ENCODE measurements at places on chromosomes 11 and 22. TPM values are rescaled to one million over a fixed set of nuclear protein-coding genes. Genes with fewer than 3 reads are reported as not detected.

GRCh38 chr11:1837171-1838076 is 1.4 kb upstream of the TNNI2 start:
- no peak for DNase-seq

GRCh38 chr22:26239581-26239980 is 70.3 kb downstream of the SEZ6L start:
- DNase-seq, result peak; percentile 2

GRCh38 chr11:10122326-10123197 is 171.5 kb downstream of the SBF2 start:
- DNase-seq, result peak; percentile 92

Gene ROBO4
- 0.25 TPM for total RNA-seq

GRCh38 chr11:124297921-124298320 is 15.8 kb downstream of the OR8D1 start:
- peak; percentile 38 for DNase-seq

- DNase-seq, result no peak
Observed at GRCh38 chr11:69930081-69931059, 111.2 kb upstream of the FGF3 start.

DNA sequence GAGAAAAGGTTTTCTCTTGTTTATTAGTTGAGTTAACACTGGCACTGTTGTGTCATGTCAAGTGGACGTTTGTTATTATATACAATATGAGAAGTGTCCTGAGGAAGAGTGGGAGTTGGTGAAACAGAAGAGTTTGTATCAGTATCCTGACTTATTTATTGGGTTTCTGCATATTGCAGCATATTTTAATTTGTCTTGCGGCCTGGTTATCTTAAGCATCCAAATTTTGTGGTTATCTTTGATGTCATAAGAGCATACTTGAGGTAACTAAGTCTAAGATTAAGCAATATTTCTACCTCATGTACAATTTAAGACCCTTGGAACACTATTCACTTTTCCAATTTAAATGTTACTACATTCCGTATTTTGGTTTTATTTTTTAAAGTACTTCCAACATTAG is 103.5 kb downstream of the DDX10 start:
- peak; percentile 81 for DNase-seq

DNA sequence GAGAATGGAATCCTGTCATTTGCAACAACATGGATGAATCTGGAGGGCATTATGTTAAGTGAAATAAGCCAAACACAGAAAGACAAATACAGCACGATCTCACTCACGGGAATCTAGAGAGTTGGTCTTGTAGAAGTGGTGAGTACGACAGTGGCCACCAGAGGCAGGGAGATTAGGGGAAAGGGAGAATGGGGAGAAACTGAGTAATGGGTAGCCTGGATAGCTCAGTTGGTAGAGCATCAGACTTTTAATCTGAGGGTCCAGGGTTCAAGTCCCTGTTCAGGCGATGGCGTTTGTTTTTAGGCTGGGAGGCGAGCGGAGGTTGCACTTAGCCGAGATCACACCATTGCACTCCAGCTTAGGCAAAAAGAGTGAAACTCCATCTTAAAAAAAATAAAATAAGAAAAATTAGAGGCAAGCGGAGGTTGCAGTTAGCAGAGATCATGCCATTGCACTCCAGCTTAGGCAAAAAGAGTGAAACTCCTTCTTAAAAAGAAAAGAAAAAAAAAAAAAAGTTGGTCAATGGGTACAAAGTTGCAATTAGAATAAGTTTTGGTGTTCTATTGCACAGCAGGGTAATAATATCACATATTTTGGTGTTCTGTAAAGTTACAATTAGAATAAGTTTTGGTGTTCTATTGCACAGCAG is 95.7 kb upstream of the UBASH3B start:
- DNase-seq, result no peak

Gene MB
- total RNA-seq, result not detected

DNA sequence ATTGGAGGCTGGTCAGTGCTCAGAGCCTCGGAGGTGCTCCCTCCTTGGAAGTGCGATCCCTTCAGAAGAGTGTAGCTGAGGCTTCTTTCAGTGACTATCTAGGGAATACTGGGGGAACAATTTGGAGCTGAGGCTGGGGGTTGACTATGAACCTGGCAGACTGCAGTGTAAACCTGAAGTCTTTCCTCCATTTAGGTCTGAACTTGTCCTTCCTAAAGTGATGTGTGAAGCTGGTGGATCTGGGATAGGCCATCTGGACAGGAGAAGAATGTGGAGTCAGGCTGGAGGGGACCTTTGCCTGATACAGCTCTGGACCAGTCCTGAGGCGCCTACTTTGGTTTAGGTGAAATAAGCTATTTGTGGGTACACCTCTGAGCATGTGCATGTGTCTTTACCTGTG is 3.5 kb upstream of the INSC start:
- DNase-seq, result no peak

DNA sequence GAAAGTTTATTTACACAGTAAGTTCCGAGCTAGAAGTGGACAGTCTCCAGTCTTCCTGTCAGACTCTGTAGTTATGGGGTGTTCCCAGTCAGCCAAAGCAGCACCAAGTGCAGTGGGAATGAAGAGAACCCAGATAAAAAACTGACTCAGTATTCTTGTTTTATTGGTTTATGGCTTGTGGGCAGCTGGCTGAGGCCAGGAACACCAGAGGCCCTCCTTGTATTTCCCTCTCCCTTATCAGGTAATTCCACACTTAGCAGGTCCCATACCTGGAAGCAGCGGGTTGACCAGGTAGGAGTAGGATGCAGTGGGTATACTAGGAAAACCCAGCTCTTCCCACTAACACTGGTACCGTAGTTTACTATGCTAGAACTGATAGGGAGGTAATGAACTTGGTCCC is 3.5 kb upstream of the BACE1-AS start:
- no peak for DNase-seq

Gene RBMXL2
- total RNA-seq, result not detected

- DNase-seq, result no peak
Observed at GRCh38 chr11:123055191-123055901, 6.6 kb downstream of the HSPA8 start.

GRCh38 chr11:28089378-28089777 is 18.6 kb downstream of the KIF18A start:
- peak; percentile 18 for DNase-seq

Gene NAALADL1
- total RNA-seq, result not detected

DNA sequence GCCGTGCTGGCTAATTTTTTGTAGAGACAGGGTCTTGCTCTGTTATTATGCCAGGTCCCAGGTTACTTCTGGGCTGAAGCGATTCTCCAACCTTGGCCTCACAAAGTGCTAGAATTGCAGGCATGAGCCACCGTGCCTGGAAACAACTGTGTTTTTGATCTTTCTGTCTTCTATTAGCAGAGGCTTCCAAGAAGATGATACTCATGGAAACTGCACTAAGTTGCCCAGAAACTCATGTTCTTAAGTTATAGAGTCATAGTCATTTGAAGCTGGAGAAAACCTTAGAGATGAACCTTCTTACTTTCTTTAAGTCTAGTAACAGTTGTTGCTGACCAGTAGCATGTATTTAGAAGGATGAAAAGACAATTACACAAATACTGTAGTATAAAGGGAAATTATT is 37.1 kb upstream of the HSPA8 start:
- no peak for DNase-seq

DNA sequence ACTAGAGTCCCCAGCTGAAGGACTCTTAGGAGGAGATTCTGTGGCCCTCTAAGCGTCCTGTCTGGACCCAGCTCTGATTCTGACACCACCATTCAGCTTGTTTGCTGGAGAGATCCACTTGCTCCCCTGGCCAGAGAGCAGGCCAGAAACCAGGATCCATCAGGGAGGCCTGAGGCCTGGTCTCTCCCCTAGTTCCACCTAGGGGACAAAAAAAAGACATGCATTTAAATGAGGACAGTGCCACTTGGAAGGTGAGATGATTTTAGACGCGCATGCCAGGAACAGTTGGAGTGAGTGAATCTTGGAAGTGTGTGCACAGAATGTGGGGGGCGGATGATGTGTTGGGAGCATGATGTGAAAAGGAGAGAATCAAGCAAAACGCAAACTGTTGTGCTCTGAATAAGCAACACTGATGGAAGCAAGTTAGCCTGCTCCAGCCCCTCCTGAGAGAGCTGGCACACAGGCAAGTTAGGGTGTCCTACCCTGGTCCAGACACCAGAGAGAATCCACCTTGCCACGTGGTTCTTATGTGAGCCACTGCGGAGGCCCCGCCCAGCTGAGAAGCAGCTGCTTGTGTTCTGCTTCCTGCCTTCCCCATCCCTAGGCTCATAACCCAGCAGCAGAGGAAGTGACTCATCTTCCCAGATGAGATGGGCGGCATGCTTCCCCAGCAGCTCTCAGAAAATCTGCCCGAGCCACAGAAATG is 8.0 kb upstream of the SLCO2B1 start:
- DNase-seq, result peak; percentile 90

- no peak for DNase-seq
Observed at GRCh38 chr22:42336527-42337227, 66.2 kb upstream of the TCF20 start.

- no peak for DNase-seq
Observed at GRCh38 chr11:91871791-91872190, 352.8 kb upstream of the FAT3 start.

DNA sequence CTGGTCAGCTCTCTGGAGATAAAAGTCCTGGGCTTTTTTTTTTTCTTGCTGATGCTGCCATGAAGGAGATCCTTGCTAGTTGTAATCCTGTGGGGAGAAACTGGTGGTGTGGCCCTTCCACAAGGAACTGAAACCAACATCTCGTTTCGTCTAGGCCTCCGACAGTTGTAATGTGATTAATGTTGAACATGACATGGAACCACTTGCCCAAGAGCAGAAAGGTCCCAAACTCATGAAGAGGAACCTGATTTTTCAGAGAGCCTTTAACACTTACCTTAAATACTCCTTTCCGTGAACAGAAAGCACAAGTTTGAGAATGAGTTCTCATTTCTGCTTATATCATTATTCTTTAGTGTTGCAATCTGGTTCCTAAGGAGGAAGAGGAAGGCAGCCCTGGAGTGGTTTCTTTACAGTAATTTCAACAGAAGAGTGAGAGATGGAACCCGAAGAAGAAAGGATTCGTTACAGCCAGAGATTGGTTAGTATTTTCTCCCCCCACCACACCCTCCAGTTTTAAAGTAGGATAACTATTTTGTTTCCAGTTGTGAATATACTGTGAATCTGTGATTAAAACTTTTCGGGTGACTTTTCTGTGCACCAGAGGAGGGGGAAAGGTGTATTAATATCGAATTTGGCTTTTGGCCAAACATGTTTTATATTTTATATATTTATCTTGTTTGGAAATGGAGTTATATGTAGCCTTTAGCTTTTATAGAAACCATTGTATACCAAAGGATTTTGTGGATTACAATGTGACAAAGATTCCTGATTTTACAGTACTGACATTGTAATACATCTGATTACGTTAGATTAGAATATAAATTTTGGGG is 2.0 kb downstream of the KDM2A start:
- DNase-seq, result peak; percentile 27

GRCh38 chr11:14449302-14449714 is 50.3 kb downstream of the COPB1 start:
- DNase-seq, result no peak

DNA sequence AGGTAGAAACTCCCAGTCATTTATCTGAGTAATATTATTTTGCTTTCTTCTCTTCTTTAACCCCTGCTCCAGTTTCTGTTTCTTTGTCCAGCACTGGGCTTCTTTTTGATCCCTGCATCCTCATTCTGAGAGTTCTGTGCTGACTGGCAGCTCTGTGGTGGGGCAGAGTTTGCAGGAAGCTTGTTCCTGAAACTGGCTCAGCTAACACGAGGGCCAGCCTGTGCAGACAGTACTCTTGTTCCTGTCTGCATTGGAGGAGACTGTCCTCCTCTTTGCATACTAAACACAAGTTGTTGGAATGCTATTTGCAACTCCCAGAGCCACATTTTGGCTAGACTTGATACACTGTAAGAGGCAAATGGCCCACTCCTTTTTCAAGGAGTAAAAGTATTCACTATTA is 93.1 kb upstream of the HORMAD2 start:
- DNase-seq, result no peak

DNA sequence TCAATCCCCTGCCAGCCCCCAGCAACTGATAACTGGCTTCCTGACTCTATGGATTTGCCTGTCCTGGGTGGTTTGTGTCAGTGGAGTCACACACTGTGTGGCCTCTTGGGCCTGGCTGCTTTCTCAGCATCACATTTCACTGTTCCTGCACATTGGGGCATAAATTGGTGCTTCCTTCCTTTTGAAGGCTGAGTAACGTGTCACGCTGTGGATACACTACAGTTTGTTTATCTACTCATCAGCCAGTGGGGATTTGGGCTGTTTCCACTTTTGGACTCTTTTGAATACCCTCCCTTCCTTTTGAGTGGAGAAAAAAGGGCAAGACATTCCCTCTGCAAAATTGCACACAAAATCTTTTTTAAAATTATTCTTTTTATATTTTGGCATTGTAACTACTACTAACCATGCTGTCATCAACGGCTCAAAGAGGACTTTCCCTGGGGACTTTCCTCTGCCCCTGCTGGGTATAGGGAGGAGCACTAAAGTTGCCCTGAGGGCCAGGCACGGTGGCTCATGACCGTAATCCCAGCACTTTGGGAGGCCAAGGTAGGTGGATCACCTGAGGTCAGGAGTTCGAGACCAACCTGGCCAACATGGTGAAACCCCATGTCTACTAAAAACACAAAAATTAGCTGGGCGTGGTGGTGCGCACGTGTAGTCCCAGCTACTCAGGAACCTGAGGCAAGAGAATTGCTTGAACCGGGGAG is 7.8 kb upstream of the CELSR1 start:
- DNase-seq, result no peak

GRCh38 chr11:5284637-5285036 is 14.9 kb upstream of the HBE1 start:
- DNase-seq, result no peak

DNA sequence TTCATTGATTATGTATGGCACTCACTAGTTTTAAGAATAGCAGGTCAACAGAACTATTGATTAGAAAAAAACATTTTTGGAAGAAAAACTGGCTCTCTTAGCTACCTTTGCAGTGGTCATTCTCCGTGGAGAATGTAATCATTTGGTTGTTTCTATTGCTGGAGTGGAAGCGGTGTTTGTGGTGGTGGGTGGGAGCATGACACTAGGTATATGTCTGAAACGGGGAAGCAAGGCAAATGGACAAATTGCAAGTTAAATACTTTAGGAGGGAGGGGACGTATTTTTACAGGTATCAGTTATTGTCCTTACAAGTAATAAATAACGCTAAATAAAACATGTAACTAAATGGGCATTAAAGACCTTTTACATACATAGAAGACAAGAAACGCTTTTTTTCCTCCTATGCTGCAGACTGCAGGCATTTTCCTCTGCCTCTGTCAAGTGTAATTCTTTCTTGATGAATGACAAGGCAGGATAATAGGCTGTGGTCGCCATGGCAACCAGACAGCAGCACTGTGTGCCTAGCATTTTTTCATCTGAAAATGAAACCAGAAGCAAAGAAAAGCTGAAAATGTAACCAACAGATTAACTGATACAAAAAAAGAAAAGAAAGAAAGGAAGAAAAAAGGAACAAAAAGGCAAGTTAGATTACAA is 46.2 kb downstream of the BLID start:
- DNase-seq, result peak; percentile 91

- DNase-seq, result no peak
Observed at GRCh38 chr11:71323876-71324526, 71.6 kb upstream of the SHANK2 start.

Data from astrocyte (in vitro differentiated cells and primary cell).